ENCODE measurements at places on chromosomes 16 and 17.

DNA sequence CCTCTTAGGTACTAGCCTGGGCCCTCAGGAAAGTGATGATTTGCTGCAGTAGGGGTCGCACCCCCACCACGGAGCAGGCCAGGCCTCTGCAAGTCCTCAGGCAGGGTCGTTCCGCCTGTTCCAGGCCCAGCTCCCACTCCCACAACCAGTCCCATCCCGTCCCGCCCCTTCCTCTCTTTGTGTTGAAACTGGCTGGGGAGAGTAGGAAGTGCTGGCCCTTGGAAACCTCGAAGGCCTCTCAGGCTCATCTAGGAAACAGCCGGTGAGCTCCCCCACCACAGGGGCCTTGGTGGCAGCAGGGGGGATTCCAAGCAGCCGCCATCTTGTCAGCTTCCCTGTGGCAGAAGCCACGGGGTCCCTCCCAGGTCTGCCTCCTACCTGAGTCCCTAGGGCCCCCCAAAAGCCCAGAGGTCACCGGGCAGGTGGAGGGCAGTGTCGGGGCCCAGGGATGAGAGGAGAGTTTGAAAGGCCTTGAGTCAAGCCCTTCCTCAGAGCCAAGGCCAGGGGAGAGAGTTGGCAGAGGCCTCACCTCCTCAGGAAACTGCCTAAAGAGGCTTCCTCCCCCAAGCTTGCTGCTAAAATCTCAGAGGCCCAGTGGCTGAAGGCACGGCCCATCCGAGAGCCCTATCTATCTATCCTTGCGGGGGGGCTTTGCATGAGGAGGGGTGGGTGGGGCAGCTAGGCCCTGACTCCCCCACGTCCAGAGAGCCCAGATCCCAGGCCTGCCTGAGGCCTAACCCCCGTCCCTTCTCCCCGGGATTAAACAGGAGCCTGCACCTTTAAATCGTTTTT, 22.2 kb downstream of the MMP15 start:
- no peak for DNase-seq

GRCh38 chr16:81283044-81283443, 31.7 kb upstream of the GAN start:
- DNase-seq, result no peak

DNA sequence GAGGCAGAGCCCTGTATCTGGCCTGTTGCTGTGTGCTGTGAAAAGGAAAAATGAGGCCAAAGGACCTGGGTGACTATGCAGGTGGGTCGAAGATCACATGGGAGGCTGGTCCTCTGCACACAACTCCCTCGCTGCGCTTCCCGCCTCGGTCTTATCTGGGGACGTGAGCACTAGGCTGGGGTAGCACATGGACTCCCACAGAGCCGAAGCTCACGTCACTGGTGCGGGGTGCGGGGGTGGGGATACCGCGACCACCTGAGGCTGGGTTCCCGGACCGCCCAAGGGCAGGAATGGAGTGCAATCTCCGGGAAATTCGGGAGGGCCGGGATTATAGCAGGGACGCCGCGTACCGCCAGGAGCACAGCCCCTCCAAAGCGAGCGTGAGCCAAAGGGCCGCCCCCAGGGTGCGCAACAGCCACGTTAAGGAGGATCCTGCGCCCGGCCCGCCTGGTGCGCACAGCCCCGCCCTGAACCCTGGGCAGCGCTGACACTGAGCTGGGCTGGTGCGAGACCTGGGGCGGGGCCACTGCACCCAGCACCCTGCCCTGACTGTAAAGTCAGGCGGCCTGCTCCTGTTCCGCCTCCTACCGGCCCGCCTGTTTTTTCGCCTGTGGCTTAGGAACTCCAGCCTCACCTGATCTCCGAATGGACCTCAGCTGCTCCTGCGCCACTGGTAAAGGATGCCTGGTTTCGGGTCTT, 4.8 kb downstream of the MT1A start:
- peak; percentile 85 for DNase-seq

DNA sequence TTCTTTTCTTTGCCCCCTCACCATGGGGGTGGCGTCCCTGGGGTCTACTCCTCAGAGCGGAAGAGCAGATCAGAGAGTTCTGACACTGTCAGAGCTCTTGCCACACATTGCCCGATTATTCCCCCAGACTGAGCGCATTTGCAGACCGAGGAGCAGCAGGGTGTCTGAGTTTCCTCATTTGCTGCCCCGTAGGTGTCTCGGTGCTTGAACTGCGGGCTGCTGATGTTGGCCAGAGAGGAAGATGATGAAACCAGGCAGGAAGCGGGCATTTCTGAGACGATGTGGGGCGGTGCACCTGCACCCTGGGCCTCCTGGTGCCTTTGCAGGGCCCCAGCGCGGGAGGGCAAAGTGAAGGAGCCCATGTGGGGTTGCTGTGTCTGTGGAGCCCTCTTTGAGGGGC, 55.2 kb downstream of the ARSG start:
- peak; percentile 73 for DNase-seq

GRCh38 chr17:32253117-32253611, 12.5 kb upstream of the RHBDL3 start:
- peak; percentile 84 for DNase-seq

DNA sequence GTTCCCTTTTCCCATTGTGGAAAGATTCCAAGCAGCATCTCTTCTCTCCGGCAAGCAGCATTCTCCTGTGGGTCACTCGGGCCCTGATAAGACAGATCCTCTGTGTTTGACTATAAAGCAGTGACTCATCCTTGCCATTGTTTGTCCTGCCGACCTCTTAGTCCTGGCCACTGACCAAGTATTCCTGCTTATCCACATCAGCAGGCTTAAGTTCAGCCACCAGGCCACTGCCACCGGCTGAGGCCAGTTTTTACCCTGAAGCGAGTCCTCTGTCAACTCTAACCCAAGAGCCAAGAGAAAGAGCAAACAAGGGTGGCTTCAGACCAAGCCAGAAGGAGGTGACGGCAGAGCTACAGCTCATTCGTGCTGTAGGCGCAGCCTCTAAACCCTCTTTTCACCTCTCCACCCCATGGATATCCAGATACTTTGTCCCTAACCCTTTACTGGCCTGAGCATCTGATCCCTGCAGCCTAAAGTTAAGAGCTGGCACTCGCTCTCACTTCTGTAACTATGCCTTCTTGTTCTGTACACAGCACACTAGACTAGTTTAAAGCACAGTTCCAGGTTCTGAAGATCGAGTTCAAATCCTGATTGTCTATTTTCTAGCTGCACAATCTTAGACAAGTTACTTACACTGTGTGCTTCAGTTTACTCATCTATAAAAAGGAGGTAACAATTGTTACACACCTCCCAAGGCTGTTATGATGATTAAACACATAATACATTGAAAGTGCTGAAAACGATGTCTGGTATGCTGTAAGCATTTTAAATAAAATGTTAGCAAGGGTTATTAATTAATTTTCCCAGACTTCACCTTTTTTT, 31.0 kb downstream of the SOX9 start:
- DNase-seq, result no peak

DNA sequence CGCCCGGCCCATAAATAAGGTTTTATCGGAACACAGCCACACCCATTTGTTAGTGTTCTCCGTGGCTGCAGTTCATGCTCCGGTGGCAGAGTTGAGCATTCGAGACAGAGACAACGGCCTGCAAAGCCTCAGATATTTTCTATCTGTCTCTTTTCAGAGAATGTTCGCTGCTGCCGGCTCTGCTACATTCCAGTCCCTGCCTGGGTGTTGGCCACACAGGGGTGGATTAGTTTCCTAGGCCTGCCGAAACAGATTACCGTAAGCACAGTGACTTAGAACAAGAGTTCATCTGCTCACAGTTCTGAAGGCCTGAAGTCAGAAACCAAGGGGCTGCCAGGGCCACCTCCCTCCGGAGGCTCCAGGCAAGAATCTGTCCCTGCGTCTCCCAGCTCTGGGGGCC, 19.1 kb upstream of the GSG1L start:
- no peak for DNase-seq

DNA sequence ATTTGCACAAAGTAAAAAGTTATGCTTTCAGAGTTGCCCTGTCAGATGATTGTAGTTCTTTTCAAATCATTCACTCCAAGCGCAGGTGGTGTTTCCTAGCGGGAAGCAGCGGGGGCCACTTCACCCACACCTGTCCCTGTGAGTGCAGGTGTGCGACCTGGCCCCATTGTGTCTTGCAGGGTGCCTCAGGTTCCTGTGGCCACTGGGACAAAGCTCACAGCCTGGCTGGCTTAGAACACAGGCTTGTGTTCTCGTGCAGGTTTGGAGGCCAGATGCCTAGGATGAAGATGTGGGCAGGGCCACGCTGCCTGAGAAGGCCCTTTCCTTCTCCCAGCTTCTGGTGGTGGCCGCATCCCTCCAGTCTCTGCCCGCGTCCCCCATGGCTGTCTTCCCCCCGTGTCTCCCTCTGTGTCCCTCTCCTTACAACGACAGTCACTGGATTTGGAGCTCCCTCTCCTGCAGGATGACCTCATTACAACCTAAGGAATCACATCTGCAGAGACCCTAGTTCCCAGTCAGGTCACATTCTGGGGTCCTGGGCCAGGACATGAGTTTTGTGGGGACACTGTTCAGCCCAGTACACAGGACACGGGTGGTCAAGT, 90.5 kb downstream of the NPIPB11 start:
- no peak for DNase-seq

DNA sequence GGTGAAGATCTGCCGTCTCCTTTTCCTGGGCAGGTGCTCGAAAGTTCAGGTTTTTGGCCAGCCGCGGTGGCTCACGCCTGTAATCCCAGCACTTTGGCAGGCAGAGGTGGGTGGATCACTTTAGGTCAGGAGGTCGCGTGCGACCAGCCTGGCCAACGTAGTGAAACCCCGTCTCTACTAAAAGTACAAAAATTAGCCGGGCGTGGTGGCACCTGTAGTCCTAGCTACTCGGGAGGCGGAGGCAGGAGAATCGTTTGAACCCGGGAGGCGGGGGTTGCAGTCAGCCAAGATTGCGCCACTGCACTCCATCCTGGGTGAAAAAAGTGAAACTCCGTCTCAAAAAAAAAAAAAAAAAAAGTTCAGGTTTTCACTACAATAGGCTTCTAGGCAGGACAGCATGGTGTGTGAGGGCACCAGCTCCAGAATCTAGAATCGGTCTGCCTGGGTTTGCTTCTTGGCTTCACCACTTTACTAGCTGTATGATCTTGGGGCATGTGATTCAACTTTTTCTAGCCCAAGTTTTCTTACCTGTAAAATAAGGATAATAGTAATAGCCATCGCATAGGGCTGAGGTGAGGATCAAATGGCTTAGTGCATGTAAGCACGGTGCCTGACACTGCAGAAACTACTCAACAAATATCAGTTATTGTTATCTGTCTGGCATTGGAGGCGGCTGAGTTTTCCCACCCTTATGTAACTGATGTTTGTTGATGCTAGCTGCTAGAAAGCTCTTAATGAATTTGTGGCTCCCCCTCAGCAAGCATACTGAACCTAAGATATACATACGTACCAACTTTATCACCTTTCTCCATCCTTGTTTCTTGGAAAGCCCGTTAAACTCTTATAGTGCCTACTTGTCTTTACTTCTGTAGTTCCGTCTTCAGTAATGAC, 1.3 kb downstream of the PSMD12 start:
- DNase-seq, result no peak

DNA sequence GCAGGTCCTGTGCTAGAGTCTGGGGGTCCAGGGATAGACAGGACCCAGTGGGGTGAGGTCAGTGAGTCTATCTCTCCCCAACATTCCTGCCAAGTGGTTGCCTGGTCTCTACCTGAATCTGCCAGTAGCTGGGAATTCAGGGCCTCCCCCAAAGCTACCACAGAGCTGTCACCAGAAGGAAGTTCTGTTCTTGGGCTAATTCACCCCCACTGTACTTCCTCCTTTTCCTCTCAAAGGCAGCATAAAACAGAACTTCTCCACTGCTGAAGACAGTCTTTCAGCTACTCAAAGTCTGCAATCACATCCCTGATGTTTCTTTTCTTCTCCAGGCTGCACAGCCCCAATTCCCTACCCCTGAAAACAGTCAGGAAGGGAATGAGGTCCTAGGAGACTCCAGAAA, 8.7 kb downstream of the CAMTA2 start:
- DNase-seq, result peak; percentile 59

GRCh38 chr16:81521141-81521626, 76.6 kb downstream of the CMIP start:
- no peak for DNase-seq

GRCh38 chr16:77970371-77970770, 52.0 kb upstream of the CLEC3A start:
- DNase-seq, result no peak

GRCh38 chr16:85369741-85370528, 243.2 kb upstream of the GSE1 start:
- peak; percentile 66 for DNase-seq

- no peak for DNase-seq
Measured at GRCh38 chr17:6261466-6261865, 173.5 kb downstream of the AIPL1 start.

GRCh38 chr16:11224096-11224893, 31.7 kb downstream of the SOCS1 start:
- DNase-seq, result peak; percentile 86

DNA sequence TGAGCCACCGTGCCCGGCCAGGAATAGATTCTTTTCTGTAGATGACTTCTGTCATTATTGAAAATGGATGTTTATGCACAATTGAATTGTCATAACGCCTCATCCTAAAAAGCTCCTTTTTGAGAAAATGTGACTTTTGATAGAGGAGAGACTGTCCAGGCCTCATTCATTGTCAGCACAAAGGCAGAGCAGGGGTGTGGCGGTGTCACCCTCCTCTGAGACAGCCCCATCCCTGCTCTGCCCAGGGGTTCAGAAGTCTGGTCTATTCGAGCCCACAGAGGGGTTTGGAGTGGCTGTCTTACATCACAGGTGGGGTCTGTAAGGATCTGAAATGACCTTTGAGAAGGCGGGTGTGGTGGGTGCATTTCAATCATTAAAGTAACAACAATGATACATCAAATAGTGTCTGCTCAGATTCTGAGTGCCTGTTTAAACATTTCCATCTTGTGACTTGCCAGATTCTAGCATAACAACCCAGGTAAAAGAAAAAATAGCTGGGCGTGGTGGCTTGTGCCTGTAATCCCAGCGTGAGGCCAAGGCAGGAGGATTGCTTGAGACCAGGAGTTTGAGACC, 161.0 kb downstream of the SEC14L1 start:
- DNase-seq, result no peak

DNA sequence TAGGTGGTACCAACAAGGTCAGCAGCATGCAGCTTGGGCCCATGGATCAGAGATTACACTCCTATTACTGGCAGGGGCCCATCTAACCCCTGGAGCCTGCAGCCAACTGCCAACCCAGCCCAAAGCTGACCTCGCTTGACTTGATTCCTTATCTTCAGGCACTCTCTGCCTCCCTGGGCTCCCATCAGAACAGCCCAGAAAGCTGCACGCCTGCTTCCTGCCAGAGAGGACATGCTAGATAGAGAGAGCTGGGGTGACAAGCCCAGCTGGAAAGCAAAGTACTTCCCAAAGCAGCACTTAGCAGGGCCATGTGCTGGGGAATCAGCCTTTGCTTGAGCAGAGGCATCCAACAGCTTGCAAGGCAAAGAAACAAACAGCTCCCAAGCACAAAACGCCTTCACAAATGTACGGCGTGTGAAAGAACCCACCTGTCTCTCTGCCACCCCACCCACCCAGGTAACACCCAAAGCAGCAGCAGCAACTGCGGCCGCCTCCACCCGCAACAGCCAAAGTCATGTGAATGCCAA, 74.2 kb upstream of the NLK start:
- DNase-seq, result no peak
